ENCODE measurements at places on chromosomes 12 and 14.

DNA sequence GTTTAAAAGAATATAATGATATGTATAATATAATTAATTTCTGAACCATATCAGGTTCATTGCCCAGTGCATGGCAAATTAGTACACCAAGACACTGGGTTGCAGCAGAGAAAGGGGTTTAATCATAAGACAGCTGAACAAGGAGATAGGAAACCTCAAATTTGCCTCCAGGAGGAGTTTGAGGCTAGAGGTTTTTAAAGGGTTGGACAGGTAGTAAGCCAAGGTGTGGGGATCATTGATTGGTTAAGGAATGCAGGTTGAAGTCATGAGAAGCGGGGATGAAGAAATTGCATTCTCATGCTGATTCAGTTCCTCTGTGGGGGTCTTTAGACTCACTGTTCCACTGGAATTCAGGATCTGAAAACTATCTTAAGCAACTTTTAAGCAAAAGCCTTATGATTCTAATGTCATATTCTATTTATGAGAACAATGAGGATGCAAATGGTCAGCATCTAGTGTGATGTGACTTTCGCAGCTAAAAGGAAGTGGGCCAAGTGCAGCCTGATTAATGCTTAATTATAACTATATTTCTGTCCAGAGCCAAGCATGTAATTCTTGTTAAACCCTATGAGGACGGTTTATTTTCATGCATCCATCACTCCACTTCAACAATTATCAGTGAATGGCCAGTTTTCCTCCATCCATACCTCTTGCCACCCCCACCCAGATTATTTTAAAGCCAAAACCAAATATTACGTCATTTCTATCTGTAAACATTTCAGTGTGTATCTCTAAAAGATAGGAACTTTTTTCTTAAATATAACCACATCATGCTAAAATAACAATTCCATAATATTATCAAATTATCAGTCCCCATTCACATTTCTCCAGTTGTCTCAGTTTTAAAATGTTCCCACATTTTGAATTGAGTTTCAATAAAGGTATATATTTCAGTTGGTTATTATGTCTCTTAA is 14.9 kb downstream of the RNF212B start:
- DNase-seq, result no peak

GRCh38 chr12:56626701-56627100 is 3.4 kb downstream of the BAZ2A start:
- DNase-seq, result no peak

DNA sequence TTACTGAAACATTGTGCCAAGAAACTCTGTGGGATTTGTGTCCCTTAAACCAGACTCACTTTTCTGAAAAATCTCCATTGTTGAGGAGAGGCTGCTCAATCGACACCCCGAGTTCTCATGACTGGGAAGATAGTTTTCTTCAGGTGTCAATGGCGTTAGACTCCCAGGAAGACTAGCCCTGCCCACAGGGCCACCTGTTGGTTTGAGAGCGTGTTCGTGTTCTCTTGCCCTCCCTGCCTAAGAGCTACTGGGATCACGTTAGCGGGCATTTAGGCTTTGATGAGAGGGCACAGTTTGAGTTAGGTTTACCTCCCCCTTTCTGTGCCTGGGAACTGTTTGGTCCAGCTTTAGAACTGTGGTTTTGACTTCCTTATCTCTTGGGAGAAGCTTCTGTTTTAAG is 10.7 kb upstream of the UNC119B start:
- DNase-seq, result no peak

GRCh38 chr12:47236109-47236714 is 156.5 kb upstream of the AMIGO2 start:
- no peak for DNase-seq

DNA sequence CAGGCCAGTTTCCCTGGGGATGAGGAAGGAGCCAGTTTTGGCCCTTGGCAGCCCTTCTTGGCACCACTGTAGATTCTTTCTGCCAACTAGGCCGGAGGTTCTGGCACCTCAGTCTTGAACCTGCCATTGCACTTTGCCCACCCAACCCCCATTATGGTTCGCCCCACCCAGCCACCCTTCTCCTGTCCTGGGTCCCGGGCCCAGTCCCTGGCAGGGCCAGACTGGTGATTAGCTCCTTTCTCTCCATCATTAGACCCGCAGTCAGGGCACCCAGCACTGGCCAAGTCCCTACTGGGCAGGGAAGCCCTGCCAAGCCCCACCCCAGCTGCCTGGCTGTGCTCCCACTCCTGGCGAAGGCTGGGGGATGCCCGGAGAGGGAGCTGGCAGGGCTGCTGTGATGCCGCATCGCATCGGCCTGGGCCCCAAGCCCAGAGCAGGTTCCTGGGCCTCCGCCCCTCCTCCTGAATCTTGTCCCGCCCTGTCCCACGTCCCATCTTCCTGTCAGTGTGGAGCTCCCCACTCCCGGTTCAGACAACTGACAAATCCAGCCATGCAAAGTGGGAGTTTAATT is 9.8 kb downstream of the FAM222A start:
- no peak for DNase-seq

Data from stimulated activated CD4-positive, alpha-beta T cell treated with anti-CD3 and anti-CD28 coated beads, Interleukin-2, amount 100 ng/mL, for 4 hours (primary cell).